ENCODE measurements at places on chromosomes 13 and 19.

DNA sequence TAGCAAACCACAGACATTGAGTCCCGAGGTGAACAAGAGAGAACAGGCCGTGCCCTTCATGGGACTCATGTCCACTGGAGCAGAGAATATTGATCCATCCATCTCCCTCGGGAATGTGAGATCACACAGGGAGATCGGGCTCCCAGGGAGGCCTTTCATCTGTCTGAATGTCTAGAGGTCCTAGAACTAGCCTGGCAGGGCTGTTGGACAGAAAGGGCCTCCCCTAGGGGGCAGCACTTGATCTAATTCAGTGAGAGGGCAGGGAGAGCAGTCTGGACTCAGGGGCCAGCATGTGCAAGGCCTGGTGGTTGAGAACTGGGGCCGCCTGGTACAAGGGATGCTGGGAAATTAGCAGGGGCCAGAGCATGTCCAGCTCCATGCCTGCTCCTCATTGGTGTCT is 4.3 kb downstream of the RUVBL2 start:
- no peak for DNase-seq

GRCh38 chr19:373391-374182 is 29.0 kb upstream of the MIER2 start:
- no peak for DNase-seq

DNA sequence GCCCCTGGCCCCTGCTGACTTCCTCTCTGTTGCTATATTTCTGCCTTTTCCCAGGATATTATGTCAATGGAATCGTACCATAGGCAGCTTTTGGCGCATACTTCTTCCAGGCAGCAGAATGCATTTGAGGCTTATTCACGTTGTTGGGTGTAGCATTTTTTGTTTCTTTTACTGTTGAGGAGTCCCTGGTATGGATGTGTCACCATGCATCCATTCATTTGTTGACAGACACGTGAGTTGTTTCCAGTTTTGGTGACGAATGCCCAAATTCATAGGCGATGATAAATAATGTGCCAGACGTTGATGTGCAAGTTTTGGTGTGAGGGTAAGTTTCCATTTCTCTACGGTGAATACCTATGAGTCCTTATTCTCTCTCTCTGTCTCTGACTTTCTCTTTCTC is 5.0 kb downstream of the NFILZ start:
- DNase-seq = no peak

DNA sequence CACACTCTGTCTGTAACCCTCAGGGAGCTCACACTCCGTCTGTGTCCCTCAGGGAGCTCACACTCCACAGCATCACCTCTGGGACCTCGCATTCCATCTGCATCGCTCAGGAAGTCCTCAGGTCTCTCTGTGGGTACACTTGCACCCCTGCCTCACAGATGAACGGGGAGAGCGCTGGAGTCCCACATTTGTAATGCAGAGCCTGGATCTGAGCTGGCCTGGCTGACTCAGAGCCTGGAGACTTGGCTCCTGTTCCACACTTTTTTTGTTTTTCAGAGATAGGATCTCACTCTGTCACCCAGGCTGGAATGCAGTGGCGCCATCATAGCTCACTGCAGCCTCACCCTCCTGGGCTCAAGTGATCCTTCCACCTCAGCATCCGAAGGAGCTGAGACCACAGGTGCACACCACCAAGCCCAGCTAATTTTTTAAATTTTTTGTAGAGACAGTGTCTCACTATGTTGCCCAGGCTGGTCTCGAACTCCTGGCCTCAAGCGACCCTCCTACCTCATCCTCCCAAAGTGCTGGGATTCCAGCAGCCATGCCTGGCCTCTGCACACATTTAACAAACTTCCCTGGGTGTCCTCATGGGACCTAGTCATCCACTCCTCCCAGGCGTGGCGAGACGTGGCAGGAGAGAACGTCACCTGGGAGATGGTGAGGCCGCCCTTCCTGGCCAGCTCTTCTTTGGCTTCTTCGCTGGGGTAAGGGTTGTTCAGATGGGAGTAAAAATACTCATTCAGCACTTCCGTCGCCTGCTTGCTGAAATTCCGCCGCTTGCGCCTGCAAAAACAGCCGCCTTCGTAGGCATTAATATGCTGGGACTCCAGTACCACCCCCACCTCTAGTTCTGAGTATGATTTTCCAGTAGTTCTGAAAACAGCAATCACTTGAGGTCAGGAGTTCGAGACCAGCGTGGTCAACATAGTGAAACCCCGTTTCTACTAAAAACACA is 31.0 kb downstream of the CILP2 start:
- DNase-seq = no peak

DNA sequence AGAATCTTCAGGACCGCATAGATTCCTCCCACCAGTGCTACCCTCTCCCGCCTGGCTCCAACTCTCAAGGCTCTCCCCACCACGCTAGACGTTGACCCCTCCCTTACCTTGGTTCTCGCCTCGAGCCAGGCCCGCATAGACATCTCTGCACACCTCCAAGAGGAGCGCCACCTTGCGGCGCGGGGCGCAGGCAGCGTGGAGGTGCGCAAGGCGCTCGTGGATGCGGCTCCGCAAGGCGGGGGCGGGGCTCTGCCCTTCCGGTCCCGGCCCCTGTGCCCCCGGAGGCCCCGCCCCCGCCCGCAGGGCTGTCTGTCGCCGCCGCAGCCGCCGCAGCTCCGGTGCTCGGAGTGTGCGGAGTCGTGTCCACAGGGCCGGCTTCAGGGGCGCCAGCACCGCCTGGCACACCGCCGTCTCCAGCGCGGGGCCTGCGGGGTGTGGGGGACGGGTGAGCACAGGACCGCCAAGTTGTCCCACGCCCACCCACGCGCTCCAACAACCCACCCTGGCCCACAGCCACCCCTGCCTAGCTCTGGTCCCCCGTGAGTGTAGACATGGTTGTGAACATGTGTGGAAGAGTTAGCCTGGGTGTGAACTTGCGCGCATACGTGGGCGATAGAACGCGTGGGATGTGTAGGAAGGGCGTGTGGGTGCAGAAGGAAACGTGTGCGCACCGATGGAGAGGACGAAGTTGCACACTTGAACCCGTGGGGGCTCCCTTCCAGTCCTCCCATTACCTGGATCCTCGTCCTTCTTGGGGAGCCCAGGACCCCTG is 8.1 kb downstream of the RINL start:
- no peak for DNase-seq

- no peak for DNase-seq
These were observed 33.6 kb upstream of the FFAR2 start for GRCh38 chr19:35414442-35414841.
